NCI-H187 treated with DMSO at 0.1 percent for 48 hours (cell line): ENCODE measurements at places on chromosomes 7 and 10.

DNA sequence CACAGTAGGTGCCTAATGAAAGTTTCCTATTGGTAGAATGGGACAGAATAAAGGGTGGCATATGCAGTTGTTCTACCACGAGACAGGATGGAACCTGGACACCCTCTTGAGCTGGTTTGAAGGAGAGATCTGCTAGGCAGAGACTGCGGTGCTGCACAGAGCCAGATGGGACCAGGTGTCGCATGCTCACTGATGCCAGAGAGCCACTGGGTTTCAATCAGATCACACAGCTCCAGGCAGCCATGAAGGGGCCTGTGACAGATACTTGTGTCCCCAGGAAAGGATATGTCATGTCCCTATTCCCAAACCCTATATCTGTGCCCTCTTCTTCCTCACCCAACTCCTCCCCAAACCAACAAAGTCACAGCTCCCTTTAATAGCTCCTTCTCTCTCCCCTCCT, 235.7 kb downstream of the PRPF18 start:
- no peak for DNase-seq

DNA sequence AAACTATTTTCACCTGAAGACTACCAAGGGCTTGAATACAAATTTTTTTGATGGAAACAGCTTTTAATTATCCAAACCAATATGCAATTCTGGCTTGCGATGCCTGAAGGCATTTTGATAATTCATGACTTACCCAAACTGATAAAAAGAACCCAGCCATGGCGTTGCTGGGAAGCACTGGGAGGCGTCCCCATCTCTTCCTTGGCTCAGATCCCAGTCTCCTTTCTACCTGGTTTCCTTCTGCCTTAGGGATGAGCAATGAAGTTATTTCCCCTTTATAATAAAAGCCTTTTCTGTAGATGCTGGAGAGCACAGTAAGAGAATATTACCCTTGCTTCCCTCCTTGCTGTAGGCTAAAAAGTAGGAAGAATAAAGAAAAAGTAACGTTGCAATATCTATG, 129.1 kb upstream of the ANK3 start:
- DNase-seq, result no peak

GRCh38 chr10:17669185-17669872, 25.4 kb downstream of the STAM start:
- DNase-seq, result no peak

DNA sequence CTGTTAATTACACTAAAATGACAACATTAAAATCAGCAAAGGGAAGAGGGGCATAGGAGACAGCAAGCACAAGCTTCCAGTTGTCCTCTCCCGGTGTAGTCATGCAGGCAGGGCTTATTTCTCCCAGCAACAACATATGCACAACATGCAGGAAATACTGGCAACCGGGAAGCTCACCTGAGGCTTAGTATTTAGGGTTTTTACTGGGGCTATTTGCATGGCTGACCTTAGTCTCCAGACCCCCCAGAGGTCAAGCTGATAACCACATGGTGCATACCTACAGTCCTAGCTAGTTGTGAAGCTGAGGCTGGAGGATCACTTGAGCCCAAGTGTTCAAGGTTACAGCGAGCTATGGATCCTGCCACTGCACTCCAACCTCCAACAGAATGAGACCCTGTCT, 12.8 kb upstream of the JMJD1C start:
- DNase-seq, result no peak

- DNase-seq, result no peak
Observed at GRCh38 chr7:24955313-24955712, 24.7 kb downstream of the OSBPL3 start.

DNA sequence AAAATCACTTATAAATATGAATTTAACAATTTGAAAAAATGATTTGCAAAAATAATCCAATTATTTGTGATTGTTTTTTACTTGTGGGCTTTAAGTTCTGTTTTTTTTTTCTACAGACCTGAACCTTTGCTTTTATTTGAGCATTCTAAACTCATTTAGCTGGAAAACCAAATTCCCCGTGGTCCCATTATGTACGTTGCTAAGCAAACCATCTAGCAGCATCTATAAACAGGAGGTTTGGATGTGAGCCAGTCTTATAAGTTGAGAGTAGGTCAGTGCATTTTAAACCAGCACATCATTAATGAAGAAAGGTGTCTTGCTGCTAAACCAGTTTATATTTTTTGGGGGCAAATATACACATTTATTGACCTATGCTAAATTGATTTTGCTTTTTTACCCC, 77.3 kb downstream of the LRRN3 start:
- DNase-seq, result peak; percentile 50

DNA sequence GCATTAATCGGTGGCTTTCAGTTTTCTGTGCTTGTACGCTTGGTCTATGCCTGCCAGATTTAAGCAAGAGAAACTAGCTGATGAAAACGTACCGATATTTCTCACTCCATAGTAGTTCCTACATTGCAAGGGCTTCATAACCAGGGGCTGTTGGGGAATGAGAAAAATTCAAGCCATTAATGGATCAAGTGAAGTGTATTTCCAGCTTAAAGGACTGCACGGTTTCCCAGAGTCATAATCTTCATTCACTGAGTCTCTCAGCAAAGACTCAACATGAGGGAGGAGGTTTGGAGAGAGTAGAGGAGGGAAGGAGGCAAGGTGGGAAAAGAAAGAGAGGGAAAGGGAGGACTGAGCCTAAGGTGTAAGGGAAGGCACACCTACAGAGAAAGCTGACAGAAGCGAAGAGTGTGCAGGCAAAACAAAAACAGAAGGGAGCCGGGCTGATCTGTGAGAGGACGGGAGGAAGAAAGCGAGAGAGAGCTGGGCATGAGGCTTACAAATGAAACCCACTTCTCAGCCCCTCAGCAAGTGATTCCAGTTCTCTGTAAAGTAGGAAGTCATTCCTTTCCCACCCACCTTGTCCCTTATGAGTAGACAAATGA, 625 bp downstream of the GIMAP2 start:
- DNase-seq, result no peak

DNA sequence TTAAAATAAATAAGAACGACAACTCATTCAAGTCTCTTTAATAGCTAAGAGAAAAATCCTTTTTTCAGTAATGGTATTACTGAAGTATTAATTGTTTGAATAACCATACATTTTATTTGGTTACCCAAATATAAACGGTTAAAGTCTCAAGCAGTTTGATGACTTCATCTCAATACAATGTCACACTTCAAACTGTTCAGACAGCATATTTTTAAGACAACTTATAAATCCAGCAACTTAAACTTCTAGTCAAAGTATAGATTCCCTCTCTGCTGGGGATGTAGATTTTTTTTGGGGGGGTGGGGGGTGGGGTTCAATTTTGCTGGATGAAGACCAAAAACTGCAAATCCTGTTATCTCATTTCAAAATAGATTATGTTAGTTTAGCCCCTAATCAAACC, 42.0 kb downstream of the GNA12 start:
- no peak for DNase-seq

- no peak for DNase-seq
Observed at GRCh38 chr7:13279854-13280435, 592.5 kb downstream of the ARL4A start.

DNA sequence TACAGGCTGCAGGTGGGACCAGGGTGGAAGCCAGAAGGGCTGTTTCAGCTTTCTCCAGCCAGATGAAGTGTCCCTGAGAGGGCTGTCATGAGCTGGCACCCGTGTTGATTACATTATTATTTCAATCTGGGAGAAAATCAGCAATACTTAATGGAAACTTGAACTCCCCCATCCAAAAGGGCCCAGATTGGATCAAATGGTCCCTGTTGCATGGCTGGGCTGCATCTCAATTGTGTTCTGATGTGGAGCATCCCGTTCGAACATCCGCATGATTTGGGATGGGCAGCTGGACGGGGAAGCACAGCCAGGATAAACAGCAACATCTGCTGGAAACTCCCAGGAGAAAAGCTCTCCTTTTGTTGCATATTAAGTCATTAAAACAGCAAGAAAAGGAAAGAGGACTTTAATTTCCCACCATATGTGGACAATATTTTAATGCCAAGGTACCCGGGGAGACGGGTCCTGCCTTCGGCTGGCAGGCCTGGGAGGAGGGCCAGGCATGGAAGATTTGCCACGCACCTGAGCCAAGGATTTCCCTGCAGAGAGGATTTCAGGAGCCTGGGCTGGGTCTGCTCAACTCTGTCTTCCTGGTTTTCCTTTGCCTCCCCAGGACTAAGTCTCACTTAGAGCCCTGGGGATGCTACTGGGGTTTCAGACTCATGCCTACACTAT, 52.4 kb downstream of the NPTX2 start:
- no peak for DNase-seq

DNA sequence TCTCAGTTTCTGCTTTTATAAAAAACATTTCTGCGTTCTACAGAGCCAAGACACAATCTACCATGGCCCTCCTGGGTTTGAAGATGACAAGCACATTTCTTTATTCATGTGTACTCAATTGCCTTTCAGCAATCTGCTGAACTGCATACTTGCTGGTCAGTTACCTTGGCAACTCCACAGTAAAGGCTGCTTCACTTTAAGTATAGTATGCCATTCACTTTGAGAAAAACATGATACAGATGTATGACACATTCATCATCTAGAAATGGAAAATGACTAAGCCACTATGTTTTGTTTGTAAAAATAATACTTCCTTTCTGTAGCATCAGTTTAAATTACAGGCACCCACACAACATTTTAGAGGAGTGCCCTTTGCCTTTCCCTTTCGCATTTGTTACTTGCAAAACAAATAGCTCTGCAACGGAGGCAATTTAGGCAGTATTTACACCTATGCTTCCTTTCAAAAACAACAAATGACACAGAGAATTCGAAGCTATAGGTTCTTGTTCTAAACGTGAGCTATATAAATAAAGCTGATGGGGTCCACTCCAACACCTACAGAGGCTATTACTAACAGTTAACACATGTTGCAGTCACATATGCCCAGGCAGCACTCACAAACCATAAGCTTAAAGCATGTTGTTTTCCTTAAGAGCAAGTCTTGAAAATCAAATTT, 23.5 kb downstream of the SGCE start:
- DNase-seq, result peak; percentile 16

GRCh38 chr7:70212281-70212680, 614.0 kb downstream of the AUTS2 start:
- DNase-seq, result no peak

- no peak for DNase-seq
Observed at GRCh38 chr10:123891144-123892071, at the start of gene CPXM2. CPXM2 (minus strand) TSS chr10:123891807; CDS start chr10:123891659, 148 bp downstream.

GRCh38 chr10:79137826-79138225, 69.1 kb downstream of the ZMIZ1 start:
- no peak for DNase-seq

DNA sequence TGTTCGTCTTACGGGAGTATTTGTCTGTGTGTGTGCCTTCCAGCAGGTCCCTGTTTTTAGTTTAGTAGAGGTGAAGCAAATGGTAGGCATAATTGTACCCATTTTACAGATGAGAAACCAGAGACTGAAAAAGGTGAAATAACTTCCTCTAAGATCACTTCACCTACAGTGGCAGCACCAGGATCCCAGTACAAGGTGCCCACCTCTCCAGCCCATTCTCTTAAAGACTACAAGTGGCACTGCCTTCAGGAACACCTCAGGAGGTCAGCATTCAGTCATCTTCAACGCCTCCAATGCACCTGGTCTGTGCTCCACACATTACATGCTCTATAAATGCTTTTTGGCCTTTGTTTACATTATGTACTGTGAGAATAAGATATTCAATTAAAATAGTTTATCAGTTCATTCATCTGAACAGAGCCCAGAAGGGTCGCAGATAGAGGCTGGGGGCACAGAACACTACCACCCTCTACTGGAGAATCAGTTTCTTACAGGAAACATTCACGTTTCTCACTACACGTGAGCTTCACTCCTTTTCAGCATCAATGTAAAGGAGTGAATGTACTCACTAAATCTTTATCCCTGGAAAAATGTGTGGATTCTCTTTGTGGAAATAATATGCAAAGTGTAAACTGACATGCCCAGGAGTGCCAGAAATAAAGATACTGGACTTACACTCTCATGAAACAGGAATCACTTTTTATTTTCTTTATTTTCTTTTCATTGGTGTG, 45.5 kb upstream of the ABLIM1 start:
- DNase-seq, result no peak

DNA sequence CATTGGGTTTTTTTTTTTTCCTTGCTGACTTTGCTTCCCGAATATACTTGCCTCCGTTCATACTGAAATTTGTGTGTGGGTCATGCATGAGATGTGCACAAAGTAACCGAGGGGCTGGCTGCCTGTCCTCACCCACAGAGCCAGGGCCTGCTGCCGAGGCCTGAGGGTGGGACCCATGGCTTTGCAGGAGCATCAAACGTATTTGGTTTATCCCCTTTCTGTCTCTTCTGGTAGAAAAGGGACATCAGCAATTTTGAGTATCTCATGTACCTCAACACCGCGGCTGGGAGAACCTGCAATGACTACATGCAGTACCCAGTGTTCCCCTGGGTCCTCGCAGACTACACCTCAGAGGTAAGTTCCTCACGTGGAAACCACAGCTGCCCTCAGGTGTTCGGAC, 3.5 kb upstream of the LRRC18 start:
- no peak for DNase-seq

DNA sequence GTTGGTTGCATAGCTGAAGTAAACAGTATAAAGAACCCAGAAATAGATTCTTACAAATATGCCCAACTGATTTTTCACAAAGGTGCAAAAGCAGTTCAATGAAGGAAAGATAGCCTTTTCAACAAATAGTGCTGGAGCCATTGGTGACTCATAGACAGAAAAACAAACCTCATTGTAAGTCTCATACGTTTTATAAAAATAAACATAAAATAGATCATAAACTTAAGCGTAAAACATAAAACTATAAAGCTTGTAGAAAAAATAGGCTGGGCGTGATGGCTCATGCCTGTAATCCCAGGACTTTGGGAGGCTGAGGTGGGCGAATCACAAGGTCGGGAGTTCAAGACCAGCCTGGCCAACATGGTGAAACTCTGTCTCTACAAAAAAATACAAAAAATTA, 318.8 kb upstream of the IGFBP3 start:
- no peak for DNase-seq

DNA sequence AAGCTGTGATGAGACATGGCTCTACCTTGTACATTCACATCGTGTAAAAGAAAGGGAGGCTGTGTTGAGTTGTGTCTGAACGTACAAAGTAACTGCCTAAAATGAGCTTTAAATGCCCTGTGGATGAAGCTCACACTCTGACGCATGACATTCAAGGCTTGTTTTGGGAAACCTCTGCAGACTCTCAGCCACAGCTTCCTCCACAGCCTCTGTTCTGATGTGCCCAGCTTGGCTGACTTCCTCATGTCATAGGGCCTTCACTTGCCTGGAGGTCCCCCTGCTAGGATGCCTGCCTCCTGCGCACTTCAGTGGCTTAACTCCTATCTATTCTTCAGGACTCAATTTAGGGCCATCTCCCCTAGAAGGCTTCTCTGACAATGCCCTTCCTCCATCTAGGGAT, 230.0 kb upstream of the HABP2 start:
- DNase-seq, result no peak

GRCh38 chr7:12244129-12244528, 33.0 kb downstream of the TMEM106B start:
- DNase-seq, result no peak

GRCh38 chr7:35463176-35463700, 209.3 kb upstream of the TBX20 start:
- DNase-seq, result no peak

DNA sequence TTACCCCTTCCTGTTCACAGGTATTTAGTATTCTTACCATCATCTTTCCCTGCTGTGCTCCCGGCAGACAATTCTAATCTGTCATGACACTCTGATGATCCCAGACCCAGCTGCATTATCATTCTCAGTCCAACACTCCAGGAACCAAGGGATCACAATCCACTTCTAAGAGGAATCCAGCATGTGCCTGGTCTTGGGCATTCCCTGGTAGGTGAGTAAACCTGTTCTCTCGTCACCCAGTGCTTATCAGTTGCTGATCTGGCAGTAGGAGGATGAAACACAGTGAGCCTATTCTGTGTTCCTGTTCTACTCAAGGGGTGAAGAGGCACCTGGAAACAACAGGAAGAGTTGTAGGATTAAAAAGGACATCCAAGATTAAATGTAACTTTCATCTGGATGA, 1.3 kb upstream of the DMBT1 start:
- no peak for DNase-seq
